Posterior vena cava (tissue), 2 donors: ENCODE measurements at places on chromosomes 5 and 9. TPM values are rescaled to one million over a fixed set of nuclear protein-coding genes. Genes with fewer than 3 reads are reported as not detected.

GRCh38 chr9:1535599-1535998 lies 479.5 kb upstream of the SMARCA2 start:
- DNase-seq = no peak

DNA sequence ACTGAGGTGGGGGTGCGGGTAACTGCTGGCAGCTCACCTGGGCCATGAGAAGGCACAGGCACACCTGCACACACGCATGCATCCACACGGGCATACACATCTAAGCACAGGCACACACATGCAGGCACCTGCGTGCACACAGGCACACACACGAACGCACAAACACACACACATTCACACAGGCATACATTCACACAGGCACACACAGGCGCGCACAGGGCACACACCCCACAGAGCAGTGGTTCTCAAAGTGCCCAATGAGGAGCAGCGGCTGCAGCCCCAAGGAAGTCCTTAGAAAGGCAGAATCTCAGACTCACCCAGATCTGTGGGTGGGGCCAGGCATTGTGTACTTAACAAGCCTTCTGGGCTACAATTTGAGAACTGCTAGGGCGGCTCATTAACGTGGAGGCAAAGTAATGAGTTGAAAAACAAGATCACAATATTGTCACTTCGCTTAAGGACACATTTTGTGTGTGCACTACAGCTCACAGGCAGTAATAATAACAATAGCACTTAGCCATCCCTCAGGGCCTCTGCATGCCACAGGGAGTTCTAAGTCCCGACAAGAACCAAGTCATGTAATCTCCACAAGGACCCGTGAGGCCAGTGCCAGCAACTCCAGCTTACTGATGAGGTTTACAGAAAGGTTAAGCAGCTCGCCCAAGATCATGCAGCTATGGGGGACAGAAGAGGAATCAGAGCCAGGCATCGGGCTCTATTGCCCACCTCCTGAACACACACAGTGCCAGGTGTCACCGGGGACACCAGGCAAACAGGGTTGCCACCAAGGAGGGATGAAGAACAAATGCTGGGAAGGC lies 91.6 kb downstream of the ROR2 start:
- no peak for DNase-seq

CDKN2A gene
- total RNA-seq = 1.4 TPM

EDIL3 gene
- total RNA-seq = 117 TPM

- no peak for DNase-seq
Measured at GRCh38 chr9:106637486-106637885, 225.5 kb upstream of the ZNF462 start.

LRRC19 gene
- total RNA-seq = not detected

DNA sequence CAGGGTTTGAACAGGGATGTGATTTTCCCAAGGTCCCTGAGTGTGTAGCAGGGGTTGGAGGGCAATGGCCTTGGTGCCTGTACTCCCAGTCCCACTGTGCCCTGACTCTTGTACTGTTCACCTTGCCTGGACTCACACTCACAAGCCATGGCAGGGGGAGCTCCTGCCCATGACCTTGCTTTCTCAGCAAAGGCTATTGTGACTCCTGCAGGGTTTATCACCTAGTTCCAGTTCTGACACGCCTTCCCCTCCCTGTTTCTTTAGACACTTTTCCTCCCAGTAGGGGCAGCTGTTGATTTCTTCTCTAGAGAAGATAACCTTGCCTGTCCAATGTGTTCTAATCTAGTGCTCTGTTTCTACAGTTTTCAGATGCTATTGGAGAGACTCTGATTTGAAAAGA lies 139.5 kb downstream of the FSTL4 start:
- DNase-seq = no peak
